ENCODE measurements at places on chromosomes 7 and 10. TPM values are rescaled to one million over a fixed set of nuclear protein-coding genes. Genes with fewer than 3 reads are reported as not detected.

MKX gene
- 1.6 TPM for total RNA-seq

GRB10 gene
- 45.1 TPM for total RNA-seq

EPO gene
- not detected for total RNA-seq

NKX1-2 gene
- total RNA-seq, result not detected

SOSTDC1 gene
- 0.89 TPM for total RNA-seq

FXYD4 gene
- not detected for total RNA-seq

PTF1A gene
- total RNA-seq, result not detected

ACTL6B gene
- total RNA-seq, result 0.37 TPM

INA gene
- 0.29 TPM for total RNA-seq

IKZF1 gene
- total RNA-seq, result 4.5 TPM

ZPBP gene
- total RNA-seq, result not detected

GFRA1 gene
- total RNA-seq, result 5.3 TPM

TRPV5 gene
- not detected for total RNA-seq

VWDE gene
- total RNA-seq, result 1.4 TPM

HOXA4 gene
- 0.87 TPM for total RNA-seq

GRCh38 chr10:36494371-36494770, 631.0 kb upstream of the ANKRD30A start:
- no peak overlapping the region for H3K27ac ChIP-seq
- H3K4me1 ChIP-seq, result no peaks in the 10 kb centered on the region
- peak; percentile 34 for DNase-seq
- no peak overlapping the region for H3K4me3 ChIP-seq

- H3K27ac ChIP-seq, result no peak overlapping the region
- H3K36me3 ChIP-seq, result no peaks in the 10 kb centered on the region
- no peaks in the 10 kb centered on the region for H3K4me1 ChIP-seq
- no peaks in the 10 kb centered on the region for H3K27me3 ChIP-seq
- no peak overlapping the region for H3K4me3 ChIP-seq
These were observed 128.1 kb downstream of the HECW1 start for GRCh38 chr7:43240565-43240964.

DNA sequence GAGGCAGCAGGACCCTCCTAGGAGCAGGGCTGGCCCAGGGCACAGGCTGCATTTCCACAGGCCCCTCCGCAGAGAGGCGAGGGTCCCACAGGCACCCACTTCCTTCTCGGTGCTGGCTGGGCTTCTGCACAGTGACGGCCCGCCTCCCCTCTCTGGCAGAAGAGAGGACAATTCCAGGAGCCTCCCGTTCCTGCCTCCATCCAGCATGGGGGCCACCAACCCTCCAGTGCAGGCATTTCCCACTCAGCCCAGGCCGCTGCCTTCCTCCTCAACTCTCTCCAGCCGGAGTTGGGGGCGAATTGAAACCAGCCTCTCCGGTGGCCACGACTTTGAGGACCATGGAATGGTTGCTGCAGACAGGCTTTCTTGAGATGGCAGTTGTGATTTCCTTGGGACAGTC, 125.0 kb upstream of the PPP2R2D start:
- H3K27ac ChIP-seq, result no peak overlapping the region
- no peak for DNase-seq
- H3K36me3 ChIP-seq, result no peaks in the 10 kb centered on the region
- H3K4me3 ChIP-seq, result no peak overlapping the region

DNA sequence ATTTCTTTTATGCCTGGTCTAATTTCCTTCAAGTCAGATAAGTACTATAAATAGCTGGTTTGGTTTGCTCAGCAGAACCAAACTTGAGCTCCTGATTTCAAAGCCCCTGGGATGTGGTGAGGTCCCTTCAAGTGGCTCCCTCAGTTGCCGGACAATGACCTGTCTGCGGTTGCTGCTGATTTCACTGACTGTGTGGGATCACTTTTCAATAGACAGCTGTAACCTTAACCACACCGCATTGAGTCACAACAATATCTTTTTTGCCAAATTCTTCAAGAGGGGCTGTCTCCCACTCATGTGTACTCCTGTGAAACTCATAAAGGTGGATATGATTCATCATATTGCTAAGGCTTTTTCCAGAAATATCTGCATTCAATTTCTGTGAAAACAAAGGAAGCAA, 23.1 kb upstream of the ITGA8 start:
- H3K4me3 ChIP-seq, result no peak overlapping the region
- no peak overlapping the region for H3K27ac ChIP-seq
- H3K4me1 ChIP-seq, result peaks cover 3% of the 10 kb centered on the region
- no peak for DNase-seq
- no peaks in the 10 kb centered on the region for H3K27me3 ChIP-seq

- peak overlapping the region; percentile 28 for H3K4me3 ChIP-seq
- H3K36me3 ChIP-seq, result no peaks in the 10 kb centered on the region
- DNase-seq, result peak; percentile 60
- H3K4me1 ChIP-seq, result peaks cover 14% of the 10 kb centered on the region
- H3K27ac ChIP-seq, result peak overlapping the region; percentile 40
These were observed 62.3 kb upstream of the NKX6-2 start for GRCh38 chr10:132848291-132848701.

GRCh38 chr10:89640241-89640640, 4.8 kb downstream of the PANK1 start:
- DNase-seq, result no peak
- H3K4me3 ChIP-seq, result no peak overlapping the region
- peaks cover 13% of the 10 kb centered on the region for H3K4me1 ChIP-seq
- no peaks in the 10 kb centered on the region for H3K36me3 ChIP-seq
- H3K27ac ChIP-seq, result no peak overlapping the region

- peak within 1 kb of the TSS; percentile 93 for H3K27ac ChIP-seq
- H3K4me1 ChIP-seq, result peaks cover 21% of the 10 kb centered on the region
- no peak for DNase-seq
- peaks cover 28% of the 10 kb centered on the region for H3K27me3 ChIP-seq
- H3K4me3 ChIP-seq, result peak within 1 kb of the TSS; percentile 46
These were observed at the start of gene AEBP1 for GRCh38 chr7:44103923-44104859. Gene AEBP1 (plus strand): TSS chr7:44104345. CDS start chr7:44104666, 321 bp downstream.

DNA sequence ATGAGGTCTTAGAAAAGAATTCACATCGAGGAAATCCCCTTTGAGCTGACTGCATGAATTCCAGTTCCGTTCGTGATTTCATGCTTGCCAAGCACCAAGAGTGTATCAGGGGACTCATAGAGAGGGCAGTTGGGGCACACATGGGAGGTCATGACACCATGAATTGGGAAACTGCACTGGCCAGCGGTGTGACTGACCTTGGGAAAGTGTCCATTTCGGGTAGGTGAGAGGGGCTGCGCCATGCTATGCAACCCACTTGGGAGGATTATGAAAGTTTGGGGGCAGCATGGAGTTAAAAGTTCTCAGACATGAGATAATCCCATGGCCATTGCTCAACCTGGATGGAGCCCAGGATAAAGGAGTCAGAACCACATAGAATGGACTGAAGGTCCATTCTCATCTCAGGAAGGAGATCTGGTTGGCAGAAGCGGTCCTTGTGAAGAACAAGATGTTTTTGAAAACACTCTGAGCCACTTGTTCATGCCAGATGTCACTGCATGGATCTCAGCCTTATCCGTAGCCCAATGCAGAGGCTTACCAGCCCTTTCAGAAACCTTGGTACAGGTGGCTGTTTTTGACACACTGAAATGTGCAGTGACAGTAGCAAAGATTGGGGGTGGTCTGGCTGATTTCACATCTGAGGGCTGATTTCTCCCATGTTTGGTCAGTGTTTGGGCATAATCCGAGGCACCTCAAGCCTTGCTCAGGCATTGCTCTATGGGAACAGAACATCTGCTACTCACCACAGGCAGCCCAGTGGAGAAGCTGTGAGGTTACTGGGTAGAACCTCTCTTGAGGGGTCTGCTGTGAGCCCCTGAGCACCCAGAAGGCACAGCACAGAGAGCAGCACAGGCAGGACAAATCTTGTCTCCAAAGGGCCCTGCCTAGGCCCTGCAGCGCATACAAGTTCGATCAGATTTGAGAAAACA, 252.3 kb downstream of the CXCL12 start:
- no peaks in the 10 kb centered on the region for H3K27me3 ChIP-seq
- no peaks in the 10 kb centered on the region for H3K4me1 ChIP-seq
- H3K36me3 ChIP-seq, result no peaks in the 10 kb centered on the region
- H3K27ac ChIP-seq, result no peak overlapping the region

- H3K4me1 ChIP-seq, result peaks cover 44% of the 10 kb centered on the region
- peak; percentile 21 for DNase-seq
- no peaks in the 10 kb centered on the region for H3K36me3 ChIP-seq
- no peaks in the 10 kb centered on the region for H3K27me3 ChIP-seq
These were observed 79.8 kb downstream of the ABI1 start for GRCh38 chr10:26780793-26781601.

DNA sequence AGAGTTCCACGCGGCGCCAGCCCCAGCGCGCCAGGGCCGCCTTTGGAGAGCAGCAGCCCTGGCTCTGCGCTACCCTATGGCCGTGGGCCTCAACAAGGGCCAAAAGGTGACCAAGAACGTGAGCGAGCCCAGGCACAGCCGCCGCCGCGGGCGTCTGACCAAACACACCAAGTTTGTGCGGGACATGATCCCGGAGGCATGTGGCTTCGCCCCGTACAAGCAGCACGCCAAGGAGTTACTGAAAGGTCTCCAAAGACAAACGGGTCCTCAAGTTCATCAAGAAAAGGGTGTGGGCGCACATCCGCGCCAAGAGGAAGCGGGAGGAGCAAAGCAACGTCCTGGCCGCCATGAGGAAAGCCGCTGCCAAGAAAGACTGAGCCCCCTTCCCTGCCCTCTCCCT, 144.1 kb downstream of the SRPK2 start:
- no peak overlapping the region for H3K27ac ChIP-seq
- no peaks in the 10 kb centered on the region for H3K27me3 ChIP-seq
- H3K4me3 ChIP-seq, result no peak overlapping the region

GRCh38 chr7:86664486-86664885, 20.8 kb downstream of the GRM3 start:
- DNase-seq, result no peak
- no peaks in the 10 kb centered on the region for H3K27me3 ChIP-seq
- no peak overlapping the region for H3K27ac ChIP-seq
- no peaks in the 10 kb centered on the region for H3K36me3 ChIP-seq
- no peak overlapping the region for H3K4me3 ChIP-seq

- H3K4me1 ChIP-seq, result no peaks in the 10 kb centered on the region
- no peak for DNase-seq
- H3K36me3 ChIP-seq, result no peaks in the 10 kb centered on the region
- H3K27ac ChIP-seq, result no peak overlapping the region
- no peaks in the 10 kb centered on the region for H3K27me3 ChIP-seq
- no peak overlapping the region for H3K4me3 ChIP-seq
These were observed 134.5 kb downstream of the PKD1L1 start for GRCh38 chr7:47813620-47814260.

- no peaks in the 10 kb centered on the region for H3K36me3 ChIP-seq
- H3K27me3 ChIP-seq, result no peaks in the 10 kb centered on the region
- H3K27ac ChIP-seq, result no peak overlapping the region
- H3K4me3 ChIP-seq, result no peak overlapping the region
These were observed 172.6 kb downstream of the LRRTM3 start for GRCh38 chr10:67098461-67098860.

DNA sequence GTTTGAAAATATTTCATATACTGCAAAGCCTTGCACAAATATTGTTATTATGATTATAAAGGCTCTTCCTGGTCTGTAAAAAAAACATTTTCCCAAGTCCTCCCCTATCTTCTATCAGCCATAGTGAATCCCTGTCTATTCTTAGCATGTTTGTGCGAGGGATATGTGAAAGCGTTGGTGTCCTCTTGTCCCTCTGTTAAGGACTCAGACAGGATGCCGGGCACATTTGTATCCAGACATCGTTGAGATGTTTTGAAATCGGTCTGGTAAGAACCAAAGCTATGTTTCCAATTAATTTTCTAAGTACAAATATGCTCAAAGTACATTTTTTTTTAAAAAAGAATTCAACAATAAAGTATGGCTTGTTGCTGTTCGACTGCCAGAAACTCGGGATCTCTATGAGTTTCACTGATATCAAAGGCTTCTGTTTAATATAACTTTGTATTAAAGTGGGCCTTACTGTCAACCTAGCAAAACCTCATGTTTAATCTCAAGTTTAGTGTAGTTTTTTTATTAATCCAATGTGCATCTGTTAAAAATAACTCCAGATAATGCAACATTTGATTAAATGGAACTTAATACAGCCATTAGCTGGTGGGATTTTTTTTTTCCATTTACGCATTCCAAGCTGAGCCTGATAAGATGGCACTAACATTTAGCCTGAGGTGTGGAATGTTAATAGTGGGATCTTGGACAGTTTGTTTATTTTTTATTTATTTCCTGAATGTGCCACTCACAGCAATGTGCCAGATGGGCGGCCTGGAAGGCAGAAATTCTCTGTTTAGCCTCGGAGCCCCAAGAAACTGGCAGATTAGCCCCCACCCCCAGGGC, 754.3 kb downstream of the LRMDA start:
- DNase-seq, result no peak
- H3K27ac ChIP-seq, result no peak overlapping the region
- H3K36me3 ChIP-seq, result no peaks in the 10 kb centered on the region

DNA sequence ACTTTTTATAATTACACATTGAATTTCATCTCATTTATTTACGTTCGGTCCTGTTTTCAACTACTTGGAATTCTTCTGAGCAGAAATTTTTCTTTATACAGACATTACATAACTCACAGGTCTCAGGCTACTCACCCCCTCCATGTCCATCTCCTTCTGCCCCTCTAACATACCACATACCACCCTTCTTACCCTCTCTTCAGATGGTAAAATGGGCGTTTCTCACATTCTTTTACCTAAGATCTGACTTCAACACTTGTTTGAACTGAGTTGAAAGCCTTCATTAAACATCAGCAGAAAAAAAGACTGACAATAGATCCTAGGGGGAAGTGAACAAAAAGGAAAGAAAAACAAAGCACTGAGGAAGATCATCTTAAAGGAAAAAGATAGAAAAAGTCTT, 309.7 kb downstream of the CTNNA3 start:
- no peaks in the 10 kb centered on the region for H3K27me3 ChIP-seq
- no peak overlapping the region for H3K27ac ChIP-seq
- H3K4me1 ChIP-seq, result no peaks in the 10 kb centered on the region

DNA sequence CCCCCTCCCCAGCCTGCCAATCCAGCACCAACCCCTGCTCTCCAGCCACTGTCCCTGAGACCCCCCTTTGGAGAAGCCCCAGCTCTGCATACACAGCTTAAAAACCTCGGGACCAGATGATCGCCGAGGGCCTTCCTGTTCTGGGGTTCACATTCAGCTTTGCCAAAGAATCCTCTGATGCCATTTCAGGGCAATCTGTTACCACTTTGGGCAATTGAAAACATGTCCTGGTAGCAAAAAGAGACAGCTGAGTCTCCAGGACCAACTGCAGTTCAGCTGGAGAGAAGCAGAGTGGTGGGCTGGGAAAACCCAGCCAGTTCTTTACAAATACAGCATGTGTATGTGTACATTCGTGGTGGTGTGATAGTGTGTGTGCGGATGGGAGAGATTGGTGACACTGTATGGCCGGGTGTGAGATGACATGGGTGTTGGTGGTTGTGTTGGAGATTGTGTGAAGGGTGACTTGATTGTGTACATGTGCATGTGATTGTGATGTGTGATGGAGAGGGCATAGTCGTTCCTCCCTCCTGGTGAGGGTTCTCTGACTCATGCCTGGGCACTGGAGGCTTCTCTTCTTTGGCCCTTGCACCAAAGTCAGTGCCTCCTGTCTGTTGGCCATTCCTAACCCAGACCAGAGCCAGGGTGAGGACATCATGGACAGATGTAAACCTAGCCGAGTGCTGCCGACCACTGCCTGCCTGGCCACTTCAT, 48.5 kb upstream of the AQP1 start:
- H3K27me3 ChIP-seq, result no peaks in the 10 kb centered on the region
- DNase-seq, result no peak
- peaks cover 32% of the 10 kb centered on the region for H3K4me1 ChIP-seq

- H3K4me1 ChIP-seq, result peaks cover 10% of the 10 kb centered on the region
- H3K4me3 ChIP-seq, result peak overlapping the region; percentile 44
- H3K36me3 ChIP-seq, result no peaks in the 10 kb centered on the region
- H3K27ac ChIP-seq, result no peak overlapping the region
These were observed 443 bp downstream of the CRHR2 start for GRCh38 chr7:30681815-30682211.

- H3K4me1 ChIP-seq, result no peaks in the 10 kb centered on the region
- H3K27me3 ChIP-seq, result no peaks in the 10 kb centered on the region
- no peak overlapping the region for H3K27ac ChIP-seq
- no peak overlapping the region for H3K4me3 ChIP-seq
- DNase-seq, result no peak
These were observed 70.3 kb downstream of the PON1 start for GRCh38 chr7:95253986-95254385.

Data from stomach (tissue), 19 donors.